Stimulated activated CD8-positive, alpha-beta memory T cell treated with anti-CD3 and anti-CD28 coated beads, Interleukin-15, amount 100 ng/mL, for 4 hours (primary cell): ENCODE measurements at places on chromosomes 1 and 21.

GRCh38 chr1:159927211-159927848, 2.0 kb upstream of the TAGLN2 start:
- DNase-seq: no peak

- DNase-seq: no peak
Measured at GRCh38 chr1:219682788-219683187, 69.9 kb upstream of the ZC3H11B start.

DNA sequence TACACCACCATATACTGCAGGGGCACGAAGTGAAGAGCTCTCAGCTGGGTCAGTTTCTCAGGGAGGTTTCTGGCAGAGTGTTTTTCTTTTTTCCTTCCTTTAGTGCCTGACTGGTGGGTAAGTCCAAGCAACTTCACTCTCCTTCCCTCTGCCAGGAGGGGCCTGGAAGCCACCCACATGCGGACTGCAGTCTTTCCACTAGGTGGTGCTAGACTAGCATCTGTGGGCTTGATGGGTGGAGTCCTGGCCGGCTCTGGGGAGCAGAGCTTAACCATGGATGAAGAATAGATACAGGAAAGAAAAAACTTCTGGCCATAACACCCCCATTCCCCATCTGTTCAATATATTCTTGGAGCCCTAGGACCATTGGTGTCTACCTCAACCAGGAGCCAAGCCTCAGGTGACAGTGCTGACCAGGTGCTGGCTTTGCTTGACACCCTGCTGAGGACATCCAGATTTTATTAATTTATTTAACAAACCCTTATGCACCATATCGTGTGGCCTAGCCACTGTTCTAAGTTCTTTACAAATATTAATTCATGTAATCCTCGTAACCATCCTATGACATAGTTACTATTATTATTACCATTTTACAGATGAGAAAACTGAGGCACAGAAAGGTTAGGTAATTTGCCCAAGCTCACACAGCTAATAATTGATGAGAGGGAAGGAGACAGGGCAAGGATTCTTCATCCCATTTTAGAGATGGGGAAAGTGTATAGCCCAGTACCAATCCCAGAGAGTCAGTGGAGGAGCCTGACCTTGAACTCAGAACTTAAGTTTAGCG, 126.7 kb upstream of the CSF3R start:
- no peak for DNase-seq

- no peak for DNase-seq
Measured at GRCh38 chr1:217590598-217590997, 40.3 kb downstream of the GPATCH2 start.

- DNase-seq: no peak
Measured at GRCh38 chr1:217776693-217777092, 145.5 kb downstream of the SPATA17 start.

DNA sequence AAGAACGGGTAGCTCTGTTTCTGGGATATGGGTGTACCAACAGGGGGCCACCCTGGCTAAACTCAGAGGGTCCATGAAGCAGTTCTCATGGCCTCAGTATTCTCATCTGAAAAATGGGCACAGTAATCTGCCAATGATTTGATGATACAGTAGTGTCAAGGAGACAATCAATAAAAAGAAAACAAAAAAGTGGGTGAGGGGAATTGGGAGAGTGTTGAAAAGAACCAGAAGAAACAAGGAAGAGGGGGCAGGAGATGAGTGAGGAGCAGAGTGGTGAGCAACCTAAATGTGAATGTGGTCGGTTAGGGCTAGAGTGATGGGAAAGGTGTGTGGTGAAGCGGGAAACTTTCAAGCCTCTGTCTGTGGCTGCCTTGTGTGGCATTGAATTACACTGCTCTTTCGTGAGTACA, 2.0 kb downstream of the SLAMF7 start:
- no peak for DNase-seq

- no peak for DNase-seq
Measured at GRCh38 chr1:219027146-219027673, 146.5 kb upstream of the LYPLAL1 start.

DNA sequence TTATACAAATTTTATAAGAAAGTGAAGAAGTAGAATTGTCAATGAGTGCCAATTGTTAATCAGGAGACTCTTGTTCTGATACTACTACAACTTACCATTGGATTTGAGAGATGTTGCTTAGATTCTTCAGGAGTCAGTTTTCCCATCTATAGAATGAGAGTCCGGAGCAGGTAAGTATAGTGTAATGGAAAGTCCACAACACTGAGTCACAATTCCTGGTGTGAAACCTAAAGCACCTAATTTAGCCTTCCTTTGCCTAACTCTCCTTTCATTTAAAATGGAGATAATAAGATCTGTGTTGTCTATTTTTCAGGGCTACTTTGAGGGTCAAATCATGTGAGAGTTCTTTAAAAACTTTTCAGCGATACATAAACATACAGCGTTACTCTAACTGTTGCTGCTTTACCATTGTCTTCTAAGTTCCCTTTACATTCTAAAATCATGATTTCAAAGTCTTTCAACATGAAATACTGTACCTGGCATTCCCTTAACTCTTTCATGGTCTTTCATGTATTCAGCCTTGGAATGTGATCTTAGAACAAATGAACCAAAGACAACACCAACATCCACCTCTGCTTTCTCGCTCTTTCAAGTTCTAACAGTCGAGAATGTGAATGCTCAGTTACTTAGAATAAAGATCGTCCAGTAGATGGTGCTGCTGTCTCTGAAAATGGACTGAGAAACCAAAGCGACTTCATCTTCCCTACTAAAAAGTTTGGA, 90.9 kb downstream of the SLC30A10 start:
- DNase-seq: no peak

- no peak for DNase-seq
Measured at GRCh38 chr1:77104672-77105071, 114.6 kb downstream of the PIGK start.

DNA sequence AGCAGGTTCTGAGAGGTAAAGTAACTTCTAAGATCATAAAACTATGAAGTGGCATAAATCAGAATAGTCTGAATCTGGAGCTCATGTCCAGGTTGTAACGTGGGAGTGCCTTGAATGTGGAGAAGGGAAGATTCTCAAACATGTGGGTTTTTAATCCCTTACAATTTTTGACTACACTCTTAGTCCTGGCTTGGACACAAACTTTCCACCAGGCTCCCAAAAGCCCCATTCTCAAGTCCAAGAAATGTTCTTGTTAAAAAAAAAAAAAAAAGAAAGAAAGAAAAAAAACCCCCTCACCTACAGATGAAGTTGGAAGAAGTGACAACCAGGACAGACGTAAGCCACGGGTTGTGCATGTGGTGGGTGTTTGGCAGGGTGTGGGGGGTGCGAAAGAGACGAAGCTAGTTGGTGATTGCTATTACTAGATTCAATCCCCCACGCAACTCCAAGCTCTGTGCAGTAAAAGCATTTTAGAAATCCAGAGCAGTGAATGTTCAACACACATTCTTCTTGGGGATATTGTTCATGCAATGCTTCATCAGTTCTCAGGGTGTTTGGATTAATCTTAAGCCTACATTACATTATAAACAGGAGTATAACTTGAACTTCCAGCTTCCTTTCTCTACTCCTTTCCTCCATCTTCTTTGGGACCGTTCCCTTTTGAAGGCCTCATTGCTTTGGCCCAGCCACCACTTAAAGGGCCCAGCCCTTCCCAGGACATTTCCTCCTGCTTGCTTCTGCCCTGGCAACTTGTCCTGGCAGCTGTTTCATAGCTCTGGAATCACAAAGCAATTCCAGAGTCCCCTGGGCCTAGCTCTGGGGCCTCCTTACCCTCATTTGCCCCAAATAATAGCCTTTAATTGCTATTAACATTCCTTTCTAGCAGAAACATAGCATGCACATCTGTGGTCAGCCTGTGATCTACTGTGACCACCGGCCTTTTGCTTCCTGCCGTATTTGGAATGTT, 41.8 kb downstream of the PHC2 start:
- DNase-seq: no peak

- DNase-seq: no peak
Measured at GRCh38 chr1:167088746-167089417, 1.3 kb downstream of the GPA33 start.

DNA sequence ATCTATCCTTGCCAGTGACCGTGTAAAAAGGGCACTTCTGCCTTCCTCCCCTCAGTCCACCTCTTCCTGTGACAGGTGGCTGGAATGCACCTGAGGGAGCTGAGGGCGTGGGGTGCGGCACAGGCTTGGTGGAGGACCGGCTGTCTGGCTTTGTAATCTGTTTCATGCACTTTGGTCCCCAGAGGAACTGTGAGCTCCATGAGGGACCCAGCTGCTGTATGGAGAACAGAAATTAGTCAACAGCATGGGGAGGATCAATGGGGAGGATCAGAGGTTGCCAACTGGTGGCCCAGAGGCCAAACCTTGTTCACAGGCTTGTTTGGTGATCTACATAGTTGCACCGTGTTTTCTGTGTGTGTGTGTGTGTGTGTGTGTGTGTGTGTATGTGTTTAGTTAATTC, 19.0 kb upstream of the LUZP1 start:
- no peak for DNase-seq

GRCh38 chr1:244154872-244155531, 103.9 kb downstream of the ZBTB18 start:
- DNase-seq: no peak

GRCh38 chr1:233025157-233025556, 74.7 kb downstream of the NTPCR start:
- DNase-seq: no peak

DNA sequence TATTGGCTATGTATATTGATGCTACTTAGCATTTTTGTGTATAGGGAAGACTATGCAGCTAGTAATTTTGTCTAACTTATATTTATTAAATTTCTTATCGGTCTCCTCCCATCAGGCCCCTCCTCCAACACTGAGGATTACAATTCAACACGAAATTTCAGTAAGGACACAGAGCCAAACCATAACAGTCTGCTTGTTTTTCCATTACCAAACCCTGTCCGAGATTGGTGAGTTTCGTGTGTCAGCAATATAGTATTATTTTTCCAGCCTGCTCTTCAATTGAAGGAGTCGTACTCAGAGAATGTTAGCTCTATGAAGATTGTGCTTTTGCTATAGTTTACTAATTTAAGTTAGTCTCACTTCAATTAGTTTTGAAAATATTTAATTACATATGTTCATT, 1495.3 kb downstream of the MRPL39 start:
- DNase-seq: no peak

- DNase-seq: no peak
Measured at GRCh38 chr1:229579059-229579673, 20.7 kb upstream of the ABCB10 start.

DNA sequence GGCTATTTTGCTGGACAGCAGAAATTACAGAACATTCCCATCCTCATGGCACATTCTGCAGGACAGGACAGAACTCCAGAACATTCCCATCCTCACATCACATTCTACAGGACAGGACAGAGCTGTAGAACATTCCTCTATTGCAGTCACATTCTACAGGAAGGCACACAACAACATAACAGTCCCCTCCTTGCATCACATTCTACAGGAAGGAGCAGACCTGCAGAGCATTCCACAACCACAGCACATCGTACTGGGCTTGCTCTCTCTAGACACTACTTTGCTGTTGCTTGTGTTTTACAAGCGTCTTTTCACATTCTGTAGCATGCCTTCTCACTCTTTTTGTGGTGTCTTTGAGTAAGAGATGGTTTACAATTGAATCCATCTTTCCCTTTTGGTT, 26.8 kb upstream of the ABCB10 start:
- no peak for DNase-seq

GRCh38 chr1:207070811-207071210, 17.7 kb downstream of the PFKFB2 start:
- DNase-seq: no peak

DNA sequence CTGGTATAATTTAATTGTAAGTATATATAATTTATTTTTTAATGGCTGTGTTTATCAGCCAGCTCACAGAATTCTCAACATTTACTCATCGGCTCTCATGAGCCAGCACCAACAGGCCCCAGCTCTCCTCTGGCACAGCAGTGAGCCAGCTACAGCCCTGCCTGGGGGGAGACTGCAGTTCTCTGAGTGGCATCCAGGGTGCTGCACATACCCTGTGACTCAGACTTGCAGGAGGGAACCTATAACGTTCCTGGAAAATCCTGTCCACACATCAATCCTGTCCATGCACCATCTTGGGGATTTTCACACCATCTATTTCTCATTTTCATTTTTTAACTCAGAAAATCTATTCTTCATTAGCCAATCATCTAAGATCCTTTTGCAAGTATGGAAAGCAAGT, 36.5 kb downstream of the FHAD1 start:
- no peak for DNase-seq

DNA sequence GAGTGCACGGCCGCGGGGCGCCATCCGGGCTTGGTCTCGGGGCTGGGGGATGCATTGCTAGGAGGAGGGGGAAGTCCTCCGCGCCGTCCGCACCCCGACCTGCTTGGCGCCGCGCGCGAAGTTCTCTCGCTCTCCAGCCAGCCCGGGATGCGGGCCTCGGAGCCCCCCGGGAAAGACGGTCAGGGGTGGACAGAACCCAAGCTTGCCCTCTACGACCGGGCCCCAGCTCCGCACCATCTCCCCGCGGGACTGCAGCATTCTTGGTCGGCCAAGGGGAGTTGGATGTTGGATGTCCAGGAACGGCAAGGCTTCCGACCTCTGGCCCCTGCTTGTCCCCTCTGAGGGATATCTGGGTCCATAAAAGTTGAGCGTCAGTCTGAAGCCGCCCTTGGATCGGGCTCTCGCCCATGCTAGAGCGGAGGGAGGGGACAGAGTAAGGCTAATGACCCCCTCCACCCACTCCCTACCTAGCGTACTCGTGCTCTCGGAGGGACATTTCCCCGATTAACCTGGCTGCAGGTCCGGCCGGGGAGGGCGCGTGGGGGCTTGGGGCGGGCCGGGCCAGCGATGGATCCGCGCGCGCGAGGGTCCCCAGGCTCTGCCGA, 522 bp downstream of the DISP3 start:
- DNase-seq: no peak

DNA sequence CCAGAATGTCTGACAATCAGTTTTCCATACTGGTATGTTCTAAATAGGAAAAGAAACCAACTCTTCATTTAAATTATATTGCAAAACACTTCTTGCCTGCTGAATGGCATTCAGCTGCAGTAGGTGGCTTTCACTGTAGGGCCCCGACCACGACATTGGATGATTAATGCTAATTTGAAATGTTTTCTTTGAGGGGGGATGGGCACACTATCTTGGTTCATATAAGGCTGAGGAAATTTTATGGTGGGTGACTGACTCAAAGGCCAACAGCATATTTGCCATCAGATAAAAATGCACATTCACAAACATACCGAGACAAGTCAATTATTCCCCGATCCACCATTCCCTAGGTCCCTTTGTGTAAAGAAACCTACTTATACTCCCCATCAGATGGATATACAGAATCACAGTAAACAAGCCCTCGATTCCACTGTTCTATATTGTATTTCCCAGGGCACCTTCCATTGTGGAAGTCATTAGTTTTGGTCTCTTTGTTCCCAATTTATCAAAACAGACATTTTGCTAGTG, 464.2 kb upstream of the DAB1 start:
- DNase-seq: no peak
